GM18507 (cell line): ENCODE measurements at places on chromosomes 5 and 9.

- DNase-seq, result no peak
Observed at GRCh38 chr9:88310310-88310980, 77.8 kb upstream of the SPIN1 start.

- no peak for DNase-seq
Observed at GRCh38 chr9:96620832-96621269, 1.2 kb upstream of the CDC14B start.

- no peak for DNase-seq
Observed at GRCh38 chr5:5688194-5688924, 265.9 kb downstream of the ICE1 start.

DNA sequence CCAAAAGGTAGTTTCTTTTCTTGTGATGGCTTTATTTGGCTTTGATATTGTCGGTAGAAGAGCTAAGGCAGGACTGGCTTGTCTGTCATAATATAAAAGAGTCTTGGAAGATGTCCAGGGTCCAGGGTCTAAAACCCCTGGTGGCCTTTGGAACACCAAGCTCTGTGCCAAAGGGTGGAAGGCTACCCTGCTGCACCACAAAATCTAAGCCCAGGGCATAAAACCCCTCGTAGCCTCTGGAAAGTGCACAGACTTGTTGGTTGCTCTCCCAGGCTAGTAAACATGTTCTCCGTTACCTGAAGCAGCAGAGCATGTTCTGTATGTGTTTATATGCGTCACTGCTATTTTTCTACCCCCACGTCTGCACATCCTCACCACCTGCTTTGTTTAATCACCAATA, 75.5 kb downstream of the OSTF1 start:
- no peak for DNase-seq

- DNase-seq, result no peak
Observed at GRCh38 chr5:138686668-138687067, 66.6 kb upstream of the CTNNA1 start.

GRCh38 chr5:911601-912000, 18.9 kb downstream of the TRIP13 start:
- no peak for DNase-seq

DNA sequence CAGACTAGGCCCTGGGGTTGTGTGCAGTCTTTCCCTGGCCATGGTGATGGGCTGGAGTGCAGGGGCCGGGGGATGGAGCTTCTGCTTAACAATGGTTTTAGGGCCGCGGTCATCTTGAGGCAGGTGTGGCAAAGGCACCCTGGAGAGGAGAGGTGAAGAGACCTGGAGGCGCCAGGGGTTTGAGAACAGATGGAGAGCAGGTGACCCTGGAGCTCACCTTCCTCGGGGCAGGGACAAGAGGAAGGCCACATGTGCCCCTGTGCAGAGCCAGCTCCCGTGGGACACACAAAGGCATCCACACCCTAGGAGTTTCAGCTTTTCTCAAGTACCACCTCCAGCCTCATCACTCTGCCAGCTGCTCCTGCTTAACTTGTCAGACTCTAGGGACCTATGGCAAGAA, 46.4 kb upstream of the SH3GL2 start:
- no peak for DNase-seq

DNA sequence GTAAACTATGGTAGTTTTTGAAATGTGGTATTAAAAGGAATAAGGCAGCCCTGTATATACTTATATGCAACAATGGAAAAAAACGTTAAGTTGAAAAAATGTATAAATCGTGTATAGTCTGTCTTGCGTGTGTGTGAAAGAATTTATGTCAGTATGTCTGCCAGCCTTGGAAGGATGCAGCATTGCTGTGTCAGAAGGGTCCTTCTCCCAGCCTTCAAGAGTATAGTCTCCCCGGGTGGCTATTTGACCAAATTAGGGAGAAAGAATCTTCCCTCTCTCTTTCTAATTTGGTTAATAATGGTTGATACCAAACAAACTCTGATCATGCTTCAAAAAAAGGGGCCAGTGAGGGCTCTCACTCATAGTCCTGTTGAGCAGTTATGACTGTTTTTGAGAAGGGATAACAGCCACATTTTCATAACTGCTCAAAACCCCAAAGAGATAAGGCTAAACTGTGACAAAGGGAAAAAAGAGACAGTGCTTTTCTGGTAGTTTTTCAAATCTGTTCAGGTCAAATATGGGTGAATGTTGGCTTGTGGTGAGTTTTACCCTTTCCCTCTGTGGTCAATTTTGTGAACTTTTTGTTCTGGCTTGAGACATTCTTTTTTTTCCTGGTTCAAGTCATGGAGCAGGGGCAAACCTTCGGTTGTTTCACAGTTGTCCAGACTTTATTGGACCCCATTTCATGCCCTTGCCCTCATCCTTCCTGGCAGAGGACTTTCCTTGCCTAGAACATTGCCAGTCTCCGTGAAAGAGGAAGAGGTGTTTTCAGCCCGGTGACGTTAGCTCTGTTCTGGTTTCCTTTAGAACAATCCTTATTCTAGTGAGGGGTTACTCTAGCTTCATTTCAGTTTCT, 21.0 kb downstream of the SNX30 start:
- DNase-seq, result no peak

- no peak for DNase-seq
Observed at GRCh38 chr5:40112875-40113274, 566.8 kb upstream of the PTGER4 start.

- DNase-seq, result no peak
Observed at GRCh38 chr5:29016067-29016466, 1977.7 kb upstream of the CDH9 start.

GRCh38 chr9:6930827-6931226, 173.1 kb downstream of the KDM4C start:
- DNase-seq, result no peak

DNA sequence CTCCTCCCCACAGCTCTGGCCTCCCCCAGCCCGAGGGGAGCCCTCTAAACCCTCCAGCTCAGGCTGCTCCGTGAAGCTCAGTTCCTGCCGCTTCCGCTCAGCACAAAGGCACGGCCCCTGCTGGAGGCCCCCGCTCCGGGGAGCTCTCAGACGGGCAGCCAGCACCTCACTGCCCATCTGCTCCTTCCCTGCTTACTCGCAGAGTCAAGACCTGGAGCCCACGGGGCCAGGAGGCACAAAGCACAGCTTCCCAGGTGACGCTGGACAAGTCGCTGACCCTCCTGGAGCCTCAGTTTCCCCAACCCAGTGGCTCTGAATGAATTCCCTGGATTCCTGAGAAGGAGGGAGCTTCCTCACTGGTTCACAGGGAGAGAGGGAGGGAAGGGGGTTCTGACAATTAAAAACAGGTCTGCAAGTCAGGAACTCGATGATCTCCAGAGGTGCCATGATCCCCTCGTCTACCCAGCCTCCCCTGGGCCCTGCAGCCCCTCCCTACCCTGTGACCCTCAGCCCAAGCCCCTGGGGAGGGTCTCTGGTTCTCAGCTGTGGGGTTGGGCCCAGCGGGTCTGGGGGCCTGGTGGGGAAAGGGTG, 36.2 kb downstream of the VAV2 start:
- DNase-seq, result no peak

DNA sequence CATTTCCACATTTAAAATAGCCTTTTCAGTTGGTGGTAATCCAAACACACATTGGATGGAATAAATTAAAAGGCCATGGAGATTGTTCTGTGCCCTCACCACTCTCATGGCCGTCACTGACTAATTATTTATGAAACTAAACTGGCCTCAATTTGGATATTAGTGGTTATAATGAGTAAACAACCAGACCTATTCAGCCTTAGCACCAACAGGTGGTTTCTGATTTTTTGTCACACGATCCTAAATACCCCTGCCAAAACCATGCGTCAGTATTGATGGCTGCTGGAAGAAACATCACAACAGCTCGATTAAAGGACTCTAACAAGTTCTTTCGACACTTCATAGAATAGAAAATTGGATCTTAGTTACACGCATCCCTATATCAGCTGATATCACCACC, 276.0 kb upstream of the DAP start:
- no peak for DNase-seq

GRCh38 chr5:51652980-51653379, 269.7 kb downstream of the ISL1 start:
- no peak for DNase-seq

- DNase-seq, result no peak
Observed at GRCh38 chr9:75892216-75892911, 1.9 kb downstream of the PCSK5 start.

- DNase-seq, result no peak
Observed at GRCh38 chr5:2709976-2710689, 41.3 kb downstream of the IRX2 start.

- DNase-seq, result no peak
Observed at GRCh38 chr9:21825637-21826036, 23.2 kb downstream of the MTAP start.

DNA sequence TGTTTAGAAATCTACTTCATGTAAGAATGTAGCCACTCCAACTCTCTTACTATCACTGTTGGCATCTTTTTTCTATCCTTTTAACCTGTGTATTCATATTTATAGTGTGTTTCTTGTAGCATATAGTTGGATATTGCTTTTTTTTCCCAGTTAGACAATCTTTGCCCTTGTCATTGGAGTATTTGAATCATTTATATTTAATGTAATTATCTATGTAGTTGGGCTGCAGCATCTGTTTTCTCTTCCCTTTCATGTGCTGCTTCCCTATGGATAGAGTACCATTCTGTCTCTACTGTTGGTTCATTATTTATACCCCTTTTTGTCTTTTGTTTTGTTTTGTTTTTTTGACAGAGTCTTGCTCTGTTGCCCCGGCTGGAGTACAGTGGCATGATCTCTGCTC, 45.2 kb upstream of the PPP2CA start:
- DNase-seq, result no peak

- DNase-seq, result no peak
Observed at GRCh38 chr9:114631166-114631565, 20.1 kb downstream of the TMEM268 start.

- no peak for DNase-seq
Observed at GRCh38 chr9:133890583-133890982, 101.5 kb downstream of the VAV2 start.

GRCh38 chr9:73577848-73578247, 426.2 kb downstream of the ANXA1 start:
- DNase-seq, result no peak

GRCh38 chr5:103953601-103954382, 391.2 kb upstream of the NUDT12 start:
- no peak for DNase-seq

DNA sequence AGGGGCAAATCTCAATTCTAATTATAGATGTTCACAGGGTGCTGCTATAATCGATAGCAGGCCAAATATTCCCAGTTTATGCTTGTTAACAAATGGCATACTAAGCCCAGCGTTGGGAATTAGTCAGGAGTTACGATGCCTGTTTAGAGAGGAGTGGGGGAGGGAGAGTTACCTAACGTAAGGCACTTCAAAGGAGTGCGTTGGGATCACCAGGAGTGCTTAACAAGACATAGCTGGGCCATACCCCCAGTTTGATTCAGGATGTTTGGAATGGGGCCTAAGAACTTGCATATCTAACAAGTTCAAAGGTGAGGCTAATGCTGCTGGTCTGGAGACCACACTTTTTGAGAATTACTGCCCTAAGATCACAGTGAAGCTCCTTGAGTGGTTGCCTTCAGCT, 14.5 kb upstream of the SRP19 start:
- DNase-seq, result no peak

DNA sequence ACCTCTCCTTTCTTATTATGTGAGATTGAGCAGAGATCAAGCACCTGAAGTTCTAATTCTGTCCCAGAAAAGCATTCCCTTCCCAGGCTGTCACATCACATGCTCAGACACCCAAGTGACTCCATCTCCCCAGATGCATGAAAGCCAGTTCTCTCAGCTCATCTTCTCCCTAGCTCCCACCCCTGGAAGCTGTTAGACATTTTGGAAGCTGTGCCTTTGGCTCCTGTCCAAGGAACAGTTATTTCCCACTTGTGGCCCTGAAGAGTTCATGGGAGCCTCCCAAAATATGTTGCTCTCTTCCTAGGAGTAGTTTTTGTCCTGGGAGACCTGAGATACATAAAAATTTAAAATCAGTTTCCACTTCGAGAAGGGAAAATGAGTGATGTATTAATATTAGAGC, 161.4 kb upstream of the GAS1 start:
- no peak for DNase-seq

GRCh38 chr5:73694089-73694488, 68.1 kb downstream of the ARHGEF28 start:
- peak; percentile 14 for DNase-seq

- no peak for DNase-seq
Observed at GRCh38 chr5:107713228-107713627, 42.5 kb upstream of the EFNA5 start.

DNA sequence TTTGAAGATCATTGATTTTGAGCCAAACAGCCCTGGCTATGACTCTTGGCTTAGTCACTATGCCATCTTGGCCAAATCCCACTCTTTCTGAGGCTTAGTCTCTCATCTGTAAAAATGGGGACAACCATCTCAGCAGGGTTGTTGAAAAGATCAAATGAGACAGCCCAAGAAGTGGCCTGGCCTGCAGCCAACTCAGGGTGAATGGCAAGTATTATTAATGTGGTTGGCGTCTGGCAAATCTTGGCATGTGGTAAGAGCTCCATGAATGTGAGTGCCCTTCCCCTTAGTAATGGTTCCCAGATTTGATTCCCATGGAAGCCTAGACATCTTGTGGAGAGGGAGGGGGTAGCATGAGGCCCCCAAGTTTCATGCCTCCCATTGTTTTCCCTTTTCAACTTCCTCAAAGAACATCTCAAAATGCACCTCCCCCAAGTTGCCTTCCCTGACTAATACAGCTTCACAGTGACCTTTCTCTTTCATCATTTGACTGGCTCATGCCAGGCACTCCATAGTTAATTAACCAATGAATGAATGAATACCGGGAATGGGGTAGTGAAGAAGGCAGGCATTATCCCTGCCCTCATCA, 11.8 kb upstream of the TGFBI start:
- no peak for DNase-seq

DNA sequence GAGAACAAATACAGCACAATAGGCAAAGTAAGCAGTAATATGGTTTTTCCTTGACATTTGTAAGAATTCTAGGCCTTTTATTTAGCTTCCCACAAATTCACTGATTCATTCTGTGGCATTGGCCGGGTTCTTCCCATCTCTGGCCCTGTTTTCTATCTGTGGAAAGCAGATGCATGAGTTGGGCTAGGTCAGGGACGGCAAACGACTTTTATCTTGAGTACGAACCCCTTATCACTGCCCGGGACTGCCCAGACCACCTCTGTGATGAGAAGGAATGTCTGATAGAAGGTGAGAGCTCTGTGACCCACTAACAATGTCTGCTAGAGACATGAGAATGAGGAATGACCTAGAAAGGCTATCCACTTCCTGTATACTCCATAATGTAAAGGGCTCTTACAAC, 35.4 kb upstream of the ADAM19 start:
- no peak for DNase-seq

GRCh38 chr5:7834982-7835381, 16.0 kb downstream of the CFAP90 start:
- DNase-seq, result no peak

- DNase-seq, result no peak
Observed at GRCh38 chr9:111068771-111069170, 30.5 kb upstream of the LPAR1 start.

DNA sequence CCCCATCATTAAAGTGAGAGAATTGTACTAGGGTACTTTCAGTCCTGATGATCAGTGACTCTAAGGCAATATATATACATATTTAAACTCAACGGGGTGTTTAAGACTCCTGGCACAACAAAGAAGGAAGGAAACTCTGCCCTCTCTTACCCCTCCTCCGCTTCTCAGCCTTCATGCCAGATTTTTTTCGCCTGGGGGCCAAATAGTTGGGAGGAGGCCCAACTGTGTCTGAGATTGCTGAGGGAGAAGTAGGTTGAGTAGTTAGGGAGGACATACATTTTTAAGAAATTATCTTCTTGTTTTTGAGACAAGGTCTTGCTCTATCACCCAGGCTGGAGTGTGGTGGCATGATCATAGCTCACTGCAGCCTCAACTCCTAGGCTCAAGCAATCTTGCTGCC, 127.7 kb upstream of the SHB start:
- DNase-seq, result no peak
